ENCODE measurements at places on chromosomes 12 and 14.

DNA sequence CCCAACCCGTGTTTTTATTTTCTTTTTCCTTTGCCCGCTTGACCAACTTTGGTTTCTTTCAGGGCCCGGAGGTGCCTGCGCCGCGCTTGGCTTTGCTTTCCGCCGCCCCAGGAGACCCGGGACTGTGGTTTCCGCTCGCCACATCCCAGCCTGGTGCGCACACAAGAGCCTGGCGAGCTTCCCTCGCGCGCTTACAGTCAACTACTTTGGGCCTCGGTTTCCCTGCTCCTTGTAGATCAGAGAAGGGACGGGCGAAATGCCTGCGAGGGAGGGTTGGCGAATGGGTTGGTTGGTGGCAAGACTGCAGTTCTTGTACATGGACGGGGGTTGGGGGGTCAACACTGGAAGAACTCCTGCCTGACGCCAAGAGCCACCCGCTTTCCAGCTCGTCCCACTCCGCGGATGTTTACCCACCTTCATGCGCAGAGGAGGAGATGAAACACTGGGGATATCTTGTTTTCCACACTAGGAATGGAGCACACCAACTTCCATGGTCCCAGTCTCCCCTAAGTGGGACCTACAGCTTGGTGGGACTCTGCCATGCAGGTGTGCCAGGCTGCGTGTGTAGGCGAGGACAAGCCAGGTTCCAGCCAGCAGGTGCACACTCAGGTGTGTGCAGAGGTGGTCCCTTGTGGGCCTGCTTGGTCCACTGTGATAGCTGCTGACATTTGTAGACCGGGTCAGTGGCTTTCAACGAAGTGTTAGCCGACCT lies 16.6 kb upstream of the TBX3 start:
- DNase-seq: no peak

- no peak for DNase-seq
These were observed 12.8 kb upstream of the ATP2B1 start for GRCh38 chr12:89721291-89721987.

- no peak for DNase-seq
These were observed 1.5 kb upstream of the FBRSL1 start for GRCh38 chr12:132488127-132489077.

DNA sequence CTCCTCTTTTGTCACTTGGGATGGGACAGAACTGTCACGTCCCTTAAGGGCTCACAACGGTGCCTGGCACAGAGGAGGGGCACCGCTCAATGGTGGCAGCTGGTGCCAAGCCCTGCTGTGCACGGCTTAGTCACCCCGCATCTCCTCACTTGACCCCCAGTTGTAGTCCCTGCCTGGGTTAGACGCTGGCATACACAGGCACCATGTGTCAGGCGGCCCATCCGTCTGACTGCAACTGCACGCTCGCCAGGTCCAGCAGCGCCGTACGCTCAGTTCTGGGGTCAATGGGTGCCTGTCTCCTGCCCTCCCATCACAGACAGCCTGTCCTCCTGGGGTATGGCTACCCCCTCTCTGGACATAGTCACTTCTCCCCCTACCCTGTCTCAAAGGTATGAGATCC lies 1.6 kb upstream of the PACS2 start:
- no peak for DNase-seq

DNA sequence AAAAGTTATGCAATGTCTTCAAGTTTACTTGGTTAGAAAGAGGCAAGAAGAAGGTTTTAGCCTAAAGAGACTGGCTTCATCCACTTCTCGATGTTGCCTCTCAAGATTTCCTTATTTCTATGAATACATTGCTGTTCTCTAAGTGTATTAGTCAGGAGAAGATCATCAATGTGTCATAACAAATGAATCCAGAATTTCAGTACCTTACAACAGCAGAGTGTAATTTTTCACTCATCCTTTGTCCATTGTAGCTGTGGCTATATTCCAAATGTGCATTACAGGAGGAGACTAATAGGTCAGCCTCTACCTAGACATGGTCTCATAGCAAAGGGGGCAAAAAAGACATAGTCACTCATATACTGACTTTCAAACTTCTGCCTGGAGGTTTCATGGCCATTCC lies 579.1 kb downstream of the PRKD1 start:
- DNase-seq: no peak

DNA sequence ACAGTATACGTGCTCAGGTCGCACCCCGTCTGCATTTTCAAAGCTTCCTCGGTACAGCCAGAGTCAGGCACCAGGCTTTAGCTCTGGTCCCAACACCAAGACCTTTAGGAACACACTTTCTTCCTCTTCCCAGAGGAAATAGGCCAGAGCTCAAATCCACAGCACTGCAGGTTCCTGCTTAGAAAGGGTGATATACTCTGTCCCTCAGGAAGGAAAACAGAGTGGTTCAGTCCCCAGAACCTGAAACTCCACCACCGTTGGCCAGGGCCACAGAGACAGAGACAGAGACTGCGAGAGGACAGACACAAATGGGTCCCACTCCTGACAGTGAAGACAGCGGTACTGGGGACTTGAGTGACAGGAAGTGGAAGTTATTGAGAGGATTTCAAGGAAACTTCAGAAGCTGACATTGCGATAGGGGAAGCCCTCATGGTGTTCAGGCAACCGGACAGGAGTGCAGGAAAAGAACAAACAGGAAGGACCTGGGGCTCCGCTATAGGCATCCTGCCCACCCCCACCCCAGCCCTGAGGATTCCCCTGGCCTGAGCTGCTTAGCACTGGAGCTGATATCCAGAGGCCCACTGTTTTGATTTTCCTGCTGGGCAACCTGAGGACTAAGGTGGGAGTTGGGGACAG lies 5.5 kb upstream of the KRT8 start:
- DNase-seq: no peak

DNA sequence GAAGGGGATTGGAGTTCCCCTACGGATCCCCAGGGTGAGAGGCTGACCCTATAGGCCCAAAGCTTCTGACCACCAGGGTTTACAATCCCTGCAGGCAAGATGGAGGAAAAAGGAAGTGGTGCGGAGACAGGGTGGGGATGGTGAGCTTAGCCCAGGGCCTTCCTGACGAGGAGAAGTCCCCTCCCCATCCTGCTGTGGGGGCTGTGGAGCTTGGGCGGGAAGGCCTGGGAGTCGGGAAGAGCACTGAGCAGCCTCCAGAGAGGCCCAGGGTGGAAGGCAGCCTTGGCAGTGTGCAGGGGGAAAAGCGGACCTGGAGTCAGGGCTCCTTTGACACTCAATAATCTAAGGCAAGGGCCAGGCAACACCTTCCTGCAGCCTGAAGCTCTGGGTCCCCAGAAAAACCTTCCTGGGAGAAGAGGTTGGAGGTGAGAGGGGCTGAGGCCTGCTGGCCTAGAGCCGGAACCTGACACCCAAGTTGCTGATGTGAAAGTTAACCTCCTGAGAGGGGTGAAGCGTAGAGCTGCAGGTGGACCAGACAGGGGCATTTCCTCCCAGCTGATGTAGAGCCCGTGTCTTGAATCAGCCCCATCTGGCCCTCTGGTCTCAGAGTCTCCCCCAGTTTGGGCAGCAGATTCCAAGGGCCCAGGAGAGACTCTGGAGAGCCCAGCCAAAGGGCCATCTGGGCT lies 6.0 kb downstream of the HDAC7 start:
- no peak for DNase-seq

Data from NCI-H1092 treated with DMSO at 0.1 percent for 48 hours (cell line).